ENCODE measurements at places on chromosomes 12 and 14.

GRCh38 chr12:109461049-109461845 lies 15.9 kb downstream of the KCTD10 start:
- no peak for DNase-seq

DNA sequence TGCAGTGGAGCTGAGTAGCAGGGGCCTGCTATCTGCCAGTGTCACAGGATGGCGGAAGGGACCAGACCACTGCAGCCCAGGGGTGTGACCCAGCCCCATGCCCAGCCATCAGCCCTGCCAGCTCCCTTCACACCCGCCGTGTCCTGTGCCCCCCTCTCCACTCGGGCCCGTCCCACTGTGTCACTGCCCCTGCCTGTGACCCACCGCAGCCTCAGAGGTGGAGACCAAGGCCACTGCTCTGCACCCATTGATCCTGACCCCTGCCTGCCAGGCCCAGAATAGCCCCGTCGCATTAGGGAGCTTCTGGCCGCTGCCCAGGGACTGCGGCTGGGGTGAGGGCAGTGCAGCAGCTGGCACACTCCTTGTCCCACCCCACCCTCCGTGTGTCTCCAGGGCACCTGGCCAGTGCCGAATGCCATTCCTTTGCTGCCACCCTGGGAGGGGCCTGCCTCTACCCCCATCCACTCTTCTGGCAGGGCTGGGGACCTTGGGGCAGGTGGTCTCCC lies 2.1 kb upstream of the CRIP2 start:
- no peak for DNase-seq

GRCh38 chr14:60658909-60659585 lies 9.8 kb upstream of the SIX1 start:
- no peak for DNase-seq

DNA sequence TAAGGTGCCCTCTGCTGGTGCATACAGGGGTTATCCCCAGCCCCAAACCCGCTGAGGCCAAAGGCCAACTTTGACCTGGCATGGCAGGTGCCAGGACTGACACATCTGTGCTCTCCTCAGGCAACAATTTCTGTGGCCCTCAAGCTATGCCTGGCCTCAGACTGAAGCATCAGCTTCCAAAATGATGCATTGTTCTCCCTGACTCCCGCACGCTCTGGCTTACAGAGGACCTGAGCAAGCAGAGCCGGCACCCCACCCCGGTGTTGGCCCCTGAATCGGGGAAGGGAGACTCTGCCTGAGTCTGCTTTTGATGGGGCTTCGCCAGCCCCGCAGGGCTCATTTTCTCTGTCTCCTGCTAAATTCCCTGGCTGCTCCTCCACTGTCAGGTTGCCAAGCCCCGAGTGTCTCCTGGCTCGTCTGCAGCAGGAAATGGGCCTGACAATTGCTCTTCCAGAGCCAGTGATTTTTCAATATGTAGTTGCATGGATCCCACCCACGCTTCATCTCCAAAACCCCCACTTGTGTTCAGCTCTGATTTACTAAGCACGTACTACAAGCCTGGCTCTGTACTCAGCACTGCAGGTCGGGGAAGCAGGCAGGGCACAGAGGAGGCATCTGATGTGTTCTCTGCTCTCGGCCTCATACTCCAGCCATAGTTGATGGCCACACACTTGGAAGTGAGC lies 126.1 kb downstream of the SLC38A6 start:
- DNase-seq = no peak

All from nephron progenitor cell (in vitro differentiated cells).